KBM-7 (cell line): ENCODE measurements at places on chromosomes 4 and X.
A peak's percentile ranks its signal among the peaks of the same experiment; 100 is the strongest.

DNA sequence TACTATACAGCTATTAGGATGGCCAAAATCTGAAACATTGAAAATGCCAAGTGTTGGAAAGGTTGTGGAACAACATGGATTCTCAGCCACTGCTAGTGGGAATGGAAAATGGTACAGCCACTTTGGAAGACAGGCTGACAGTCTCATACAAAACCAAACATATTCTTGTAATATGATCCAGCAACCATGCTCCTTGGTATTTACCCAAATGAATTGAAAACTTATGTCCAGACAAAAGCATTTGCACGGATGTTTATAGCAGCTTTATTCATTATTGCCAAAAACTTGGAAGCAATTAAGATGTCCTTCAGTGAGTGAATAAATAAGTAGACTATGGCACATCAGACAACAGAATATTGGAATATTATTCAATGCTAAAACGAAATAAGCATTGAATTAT, 105.8 kb upstream of the DCLK2 start:
- DNase-seq, result no peak

GRCh38 chrX:20437683-20438082, 171.0 kb upstream of the RPS6KA3 start:
- peak; percentile 61 for DNase-seq

DNA sequence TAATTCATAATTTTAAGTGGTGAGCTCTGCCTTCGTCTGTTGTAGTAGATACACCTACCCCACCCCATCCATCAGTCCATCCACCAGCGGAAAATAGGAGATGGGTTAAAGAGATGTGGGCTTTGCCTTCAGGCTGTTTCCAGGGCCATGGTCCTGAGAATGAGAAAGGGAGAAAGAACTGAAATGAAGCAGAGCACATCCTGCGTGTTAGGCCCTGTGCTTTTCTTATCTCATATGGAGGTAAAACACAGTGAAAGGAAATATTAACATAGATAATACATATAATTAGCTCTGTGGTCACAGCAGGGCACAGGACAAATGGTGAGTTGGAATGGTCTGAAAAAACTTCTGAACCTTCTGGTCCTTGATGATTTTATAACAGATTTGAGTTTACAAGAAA, 393.5 kb downstream of the BMPR1B start:
- no peak for DNase-seq

DNA sequence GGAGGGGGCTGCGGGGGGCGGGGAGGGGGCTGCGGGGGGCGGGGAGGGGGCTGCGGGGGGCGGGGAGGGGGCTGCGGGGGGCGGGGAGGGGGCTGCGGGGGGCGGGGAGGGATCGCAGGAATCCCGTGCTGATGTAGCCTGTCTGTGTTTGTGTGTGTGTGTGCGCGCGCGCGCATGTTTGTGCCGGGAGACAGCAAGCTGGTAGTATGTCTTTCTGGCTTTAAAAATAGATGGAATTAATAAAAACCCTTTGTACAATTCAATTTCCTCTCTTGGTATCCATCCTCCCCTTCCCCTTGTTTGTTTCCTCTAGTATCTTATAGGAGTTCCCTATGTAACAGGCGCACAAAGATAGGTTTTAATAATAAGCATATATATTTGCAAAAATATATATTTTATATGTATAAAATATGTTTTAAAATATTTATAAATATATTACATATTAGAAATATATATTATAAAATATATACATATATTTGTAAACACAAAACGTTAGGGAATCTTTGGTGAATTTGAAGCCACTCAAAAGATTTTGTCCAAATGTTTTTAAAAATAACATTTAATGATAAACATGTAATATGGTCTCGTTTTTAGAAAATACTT, 782 bp downstream of the ARHGAP24 start:
- DNase-seq, result no peak

DNA sequence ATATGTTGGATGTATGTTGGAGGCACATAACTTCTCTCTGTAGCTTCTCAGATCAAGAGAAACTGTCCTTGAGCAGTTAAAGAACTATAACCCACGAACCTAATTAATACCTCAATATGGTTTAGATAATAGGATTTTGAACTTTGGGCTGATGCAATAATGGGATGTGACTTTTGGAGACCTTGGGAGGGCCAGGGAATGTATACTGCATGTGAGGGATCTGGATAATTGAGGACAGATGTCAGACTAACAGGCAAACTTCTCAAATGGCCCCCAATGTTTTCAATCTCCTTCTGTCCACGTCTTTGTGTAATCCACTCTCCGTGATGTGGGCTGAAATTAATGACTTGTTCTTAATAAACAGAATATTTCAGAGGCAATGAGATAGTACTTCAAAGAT, 202.2 kb upstream of the FAT4 start:
- DNase-seq, result no peak

DNA sequence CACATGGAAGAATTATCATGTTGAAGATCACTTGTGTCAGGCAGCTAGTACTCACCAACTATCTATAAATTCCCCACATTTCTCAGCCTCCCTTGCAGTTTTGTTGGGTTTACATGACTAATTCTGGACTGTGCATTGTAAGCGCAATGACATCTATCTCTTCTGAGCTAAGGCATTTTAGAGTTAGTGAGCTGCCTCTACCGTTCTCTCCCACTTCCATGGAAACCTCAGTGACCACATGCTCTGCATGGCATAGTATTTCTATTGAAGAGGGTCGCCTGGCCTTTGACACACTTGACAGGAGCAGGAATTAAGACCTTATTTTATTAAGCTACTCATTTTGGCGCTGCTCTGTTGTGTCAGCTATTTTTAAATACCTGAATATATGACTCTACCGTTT, 67.5 kb upstream of the NPY2R start:
- DNase-seq, result no peak

GRCh38 chr4:168586926-168587325, 90.1 kb downstream of the PALLD start:
- DNase-seq, result no peak

DNA sequence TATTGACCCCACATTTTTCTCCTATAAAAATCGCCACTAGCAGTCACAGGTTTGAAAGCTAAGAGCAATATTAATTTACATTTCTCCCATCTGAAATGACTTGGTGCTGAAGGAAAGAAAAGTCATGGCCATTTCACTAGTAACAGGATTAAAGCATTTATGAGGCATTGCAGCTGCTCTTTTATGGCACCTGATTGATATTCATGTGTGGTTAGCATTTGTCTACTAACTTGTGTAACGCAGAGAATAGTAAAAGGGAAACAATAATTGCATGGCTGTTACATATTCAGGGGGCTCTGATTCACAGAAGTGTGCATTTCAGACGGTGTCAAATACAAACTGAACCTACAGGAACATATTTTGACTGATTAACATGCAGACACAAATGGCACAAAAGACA, 5.2 kb downstream of the PCDH19 start:
- DNase-seq, result no peak

- DNase-seq, result peak; percentile 77
Measured at GRCh38 chr4:86497980-86498862, 95.9 kb upstream of the PTPN13 start.

GRCh38 chrX:71107762-71108360, 1.3 kb upstream of the CXorf65 start:
- DNase-seq, result peak; percentile 84

GRCh38 chr4:18198653-18199052, 177.1 kb upstream of the LCORL start:
- DNase-seq, result no peak

GRCh38 chr4:159698336-159698735, 595.5 kb downstream of the RAPGEF2 start:
- DNase-seq, result no peak

DNA sequence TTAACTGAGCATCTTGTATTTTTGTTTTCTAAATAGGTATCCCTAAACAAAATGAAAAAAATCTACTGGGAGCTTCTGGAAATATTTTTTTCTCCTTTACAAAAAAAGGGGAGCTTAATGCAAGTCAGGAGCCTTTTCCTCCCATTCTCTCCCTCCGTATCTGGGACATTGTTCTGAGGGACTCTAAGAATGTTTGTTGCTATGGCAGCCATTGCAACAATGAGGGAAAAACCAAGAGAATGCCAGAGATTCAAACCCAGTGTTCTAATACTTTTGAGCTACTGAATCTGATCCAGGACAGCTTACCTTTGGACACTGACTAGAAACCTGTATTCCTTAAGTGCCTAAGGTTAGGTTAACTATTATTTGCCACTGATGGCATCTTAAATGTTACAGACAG, 485.7 kb upstream of the HS3ST1 start:
- no peak for DNase-seq

DNA sequence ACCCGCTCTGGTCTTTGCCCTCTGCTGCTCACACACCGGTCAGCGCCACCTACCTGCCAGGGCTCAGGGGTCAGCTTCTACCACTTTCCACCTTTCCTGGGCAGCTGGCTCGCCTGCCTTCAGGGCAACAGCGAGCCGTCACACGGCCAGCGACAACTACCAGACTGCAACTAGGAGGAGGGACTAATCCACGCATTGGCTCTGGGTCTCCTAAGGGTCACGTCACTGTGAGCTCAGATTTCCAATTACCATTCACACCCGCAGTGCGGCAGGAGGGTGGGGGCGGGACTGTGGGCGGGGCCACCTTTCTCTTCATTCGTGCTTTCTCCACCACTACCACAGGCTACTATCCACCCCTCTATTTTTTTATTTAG, at the start of gene BEX5:
TSS of gene BEX5 (minus strand) at position 172 of the 374 bp plus-strand sequence. CDS start 1,712 bp downstream, outside the sequence.
- DNase-seq, result peak; percentile 81

GRCh38 chr4:114226968-114227760, 247.7 kb upstream of the ARSJ start:
- no peak for DNase-seq

DNA sequence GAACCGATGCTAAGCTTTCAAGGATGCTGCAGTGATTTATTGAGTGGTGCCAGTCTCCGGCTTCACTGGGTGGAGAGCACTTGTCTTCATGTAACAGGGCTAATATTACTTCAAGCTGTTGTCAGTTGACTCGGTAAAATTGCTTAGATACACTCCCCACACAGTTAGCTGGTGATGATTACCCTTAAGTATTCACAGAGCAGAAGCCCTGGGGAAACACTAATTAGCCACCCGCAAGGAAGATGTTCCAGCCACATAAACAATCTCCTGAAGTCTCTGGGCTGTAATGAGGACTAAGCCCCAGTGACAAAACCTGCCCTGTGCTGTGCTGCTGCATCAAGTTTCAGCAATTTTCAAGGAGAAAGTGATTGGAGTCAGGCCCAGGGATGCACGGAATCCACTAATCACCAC, 37.3 kb upstream of the GK2 start:
- DNase-seq, result no peak

- no peak for DNase-seq
Measured at GRCh38 chrX:149720021-149720689, 8.3 kb downstream of the MAGEA11 start.

DNA sequence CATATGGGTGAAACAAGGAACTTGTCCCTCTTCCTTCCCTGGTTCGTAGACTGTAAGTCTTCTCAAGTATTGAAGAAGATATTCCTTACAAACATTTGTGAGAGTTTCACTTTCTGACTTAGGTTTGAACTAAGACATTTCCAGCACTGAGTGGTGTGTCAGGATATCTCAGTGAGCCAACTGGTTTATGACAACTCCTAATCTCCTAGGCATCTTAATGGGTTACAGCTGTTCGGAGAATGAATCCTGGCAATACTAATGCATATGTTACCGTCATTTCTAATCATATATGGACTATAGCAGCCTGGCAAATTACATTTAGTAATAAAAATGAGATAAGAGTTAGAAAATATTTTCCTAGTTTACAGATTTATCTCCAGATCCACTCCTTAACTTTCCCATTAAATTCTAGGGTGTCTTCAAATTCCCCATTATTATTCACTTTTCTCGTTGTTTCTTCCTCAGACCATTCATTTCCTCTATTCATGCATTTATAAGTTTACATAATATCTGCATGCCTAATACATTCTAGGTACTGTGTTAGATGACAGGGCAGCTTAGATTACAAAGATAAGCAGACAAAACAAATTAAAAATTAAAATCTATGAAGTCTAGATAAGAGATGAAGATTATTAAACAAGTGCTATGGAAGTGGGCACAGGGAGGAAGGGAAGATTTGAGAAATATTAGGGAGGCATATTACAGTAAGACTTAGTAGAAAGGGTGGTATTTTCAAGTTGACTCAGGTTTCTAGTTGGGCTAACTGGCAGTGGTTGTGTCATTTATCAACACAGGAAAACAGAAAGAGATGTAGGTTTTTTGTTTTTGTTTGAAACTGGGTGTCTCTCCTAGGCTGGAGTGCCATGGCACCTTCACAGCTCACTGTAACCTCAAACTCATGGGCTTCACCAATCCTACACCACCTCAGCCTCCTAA, 173.9 kb downstream of the WDFY3 start:
- no peak for DNase-seq

- no peak for DNase-seq
Measured at GRCh38 chr4:165118256-165118909, 5.7 kb upstream of the TMEM192 start.

GRCh38 chr4:93303440-93303839, 525.1 kb upstream of the ATOH1 start:
- no peak for DNase-seq

DNA sequence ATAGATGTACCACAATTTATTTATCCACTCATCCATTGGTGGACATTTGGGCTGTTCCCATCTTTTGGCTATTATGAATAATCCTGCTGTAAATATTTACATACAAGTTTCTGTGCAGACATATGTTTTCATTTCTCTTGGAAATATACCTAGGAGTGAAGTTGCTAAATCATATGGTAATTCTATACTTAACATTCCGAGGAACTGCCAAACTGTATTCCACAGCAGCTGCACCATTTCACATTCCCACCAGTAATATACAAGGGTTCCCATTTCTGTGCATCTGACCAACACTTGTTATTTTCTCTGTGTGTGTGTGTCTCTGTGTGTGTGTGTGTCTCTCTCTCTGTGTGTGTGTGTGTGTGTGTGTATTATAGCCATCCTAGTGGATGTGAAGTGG, 15.4 kb upstream of the DOCK11 start:
- DNase-seq, result no peak

DNA sequence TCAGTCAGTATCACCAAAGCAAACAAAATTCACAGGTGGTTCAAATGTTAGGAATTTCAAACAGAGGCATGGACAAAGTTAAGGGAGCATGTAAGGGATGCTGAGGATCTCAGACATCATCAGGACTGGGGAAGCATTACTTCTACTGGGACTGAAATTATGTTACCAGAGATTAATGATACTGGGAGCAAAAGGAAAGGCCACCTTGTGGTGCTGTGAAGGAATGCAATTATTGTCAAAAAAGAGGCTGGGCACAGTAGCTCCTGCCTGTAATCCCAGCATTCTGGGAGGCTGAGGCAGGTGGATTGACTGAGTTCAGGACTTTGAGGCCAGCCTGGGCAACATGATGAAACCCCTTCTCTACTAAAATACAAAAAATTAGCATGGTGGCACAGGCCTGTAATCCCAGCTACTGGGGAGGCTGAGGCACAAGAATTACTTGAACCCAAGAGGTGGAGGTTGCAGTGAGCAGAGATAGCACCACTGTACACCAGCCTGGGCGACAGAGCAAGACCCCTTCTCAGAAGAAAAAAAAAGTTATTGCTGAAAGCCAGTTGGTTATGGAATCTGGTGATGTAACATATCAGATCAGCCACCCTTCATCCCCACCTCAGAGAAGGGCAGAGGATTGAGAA, 954.3 kb downstream of the PCDH7 start:
- peak; percentile 16 for DNase-seq

- no peak for DNase-seq
Measured at GRCh38 chrX:154452823-154453222, 5.3 kb upstream of the PLXNA3 start.

GRCh38 chrX:140767646-140768045, 58.1 kb downstream of the LINC00632 start:
- DNase-seq, result no peak

GRCh38 chr4:54695337-54695736, 37.6 kb downstream of the KIT start:
- DNase-seq, result no peak
